ENCODE measurements at places on chromosomes 5 and 9. TPM values are rescaled to one million over a fixed set of nuclear protein-coding genes. Genes with fewer than 3 reads are reported as not detected.

- no peak for DNase-seq
Observed at GRCh38 chr9:123370108-123370507, 14.1 kb downstream of the CRB2 start.

- DNase-seq: no peak
Observed at GRCh38 chr5:142600092-142600491, 85.8 kb downstream of the FGF1 start.

DNA sequence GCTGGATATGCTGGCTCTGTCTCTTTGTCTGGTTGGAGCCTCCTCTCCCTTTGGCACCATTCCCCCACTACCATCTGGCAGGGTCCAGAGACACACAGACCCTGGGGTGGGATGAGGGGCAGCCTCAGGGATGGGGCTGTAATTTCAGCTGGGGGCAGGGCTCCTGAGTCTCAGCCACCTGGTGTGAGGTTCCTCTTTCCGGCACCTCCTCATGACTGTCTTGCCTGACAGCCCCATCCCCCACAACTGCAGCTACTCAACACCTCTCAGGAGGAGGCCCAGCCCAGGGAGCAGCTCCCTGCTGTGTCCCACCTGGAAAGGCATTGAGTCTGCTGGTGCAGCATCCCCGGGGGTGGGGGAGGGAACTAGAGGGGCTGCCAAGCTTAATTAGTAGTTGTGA, 11.7 kb upstream of the RPS14 start:
- DNase-seq: peak; percentile 24

GRCh38 chr5:97534166-97534565, 351.1 kb upstream of the RIOK2 start:
- peak; percentile 52 for DNase-seq

DNA sequence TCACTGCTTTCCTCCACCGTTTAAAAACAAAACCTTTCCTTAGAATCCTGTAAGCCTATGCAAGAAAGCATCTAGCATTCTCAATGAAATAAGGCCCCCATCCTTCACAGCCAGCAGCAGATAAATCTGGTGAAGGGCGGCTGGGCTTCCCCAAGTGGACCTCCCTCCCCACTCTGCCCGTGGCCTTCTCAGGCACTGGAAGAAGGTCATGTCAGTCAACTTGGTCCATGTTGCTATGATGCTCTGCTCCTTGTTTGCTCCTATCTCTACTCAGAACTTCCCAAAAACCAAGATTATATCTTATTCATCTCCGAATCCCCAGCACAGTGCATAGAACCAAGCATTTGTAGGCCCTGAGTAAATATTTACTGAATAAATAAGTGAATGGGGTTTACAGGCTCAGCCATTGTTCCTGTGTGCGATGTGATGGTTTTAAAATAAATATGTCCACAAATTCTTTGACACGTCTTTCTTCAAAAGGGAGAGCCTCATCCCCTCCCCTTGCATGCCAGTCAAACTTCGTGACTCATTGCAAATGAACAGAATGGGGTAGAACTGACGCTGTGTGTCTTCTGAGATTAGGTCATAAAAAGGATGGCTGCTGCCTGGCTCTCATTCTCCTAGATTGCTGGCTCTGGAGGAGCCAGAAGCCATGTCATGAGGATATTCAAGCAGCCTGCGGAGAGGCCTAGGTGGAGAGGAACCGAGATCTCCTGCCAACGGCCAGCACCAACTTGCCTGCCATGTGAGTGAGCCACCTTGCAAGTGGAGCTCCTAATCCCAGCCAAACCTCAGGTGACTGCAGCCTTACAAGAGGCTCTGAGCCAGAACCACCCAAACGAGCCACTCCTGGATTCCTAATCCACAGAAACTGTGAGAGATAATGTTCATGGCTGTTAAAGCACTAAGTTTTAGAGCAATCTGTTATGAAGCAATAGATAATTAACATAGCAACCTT, 70.5 kb downstream of the MED27 start:
- no peak for DNase-seq

GRCh38 chr5:126591549-126591948, 3.5 kb downstream of the ALDH7A1 start:
- DNase-seq: no peak

PCDHA5 gene
- 1.8 TPM for total RNA-seq

- DNase-seq: no peak
Observed at GRCh38 chr9:8244505-8245092, 445.0 kb upstream of the DMAC1 start.

DNA sequence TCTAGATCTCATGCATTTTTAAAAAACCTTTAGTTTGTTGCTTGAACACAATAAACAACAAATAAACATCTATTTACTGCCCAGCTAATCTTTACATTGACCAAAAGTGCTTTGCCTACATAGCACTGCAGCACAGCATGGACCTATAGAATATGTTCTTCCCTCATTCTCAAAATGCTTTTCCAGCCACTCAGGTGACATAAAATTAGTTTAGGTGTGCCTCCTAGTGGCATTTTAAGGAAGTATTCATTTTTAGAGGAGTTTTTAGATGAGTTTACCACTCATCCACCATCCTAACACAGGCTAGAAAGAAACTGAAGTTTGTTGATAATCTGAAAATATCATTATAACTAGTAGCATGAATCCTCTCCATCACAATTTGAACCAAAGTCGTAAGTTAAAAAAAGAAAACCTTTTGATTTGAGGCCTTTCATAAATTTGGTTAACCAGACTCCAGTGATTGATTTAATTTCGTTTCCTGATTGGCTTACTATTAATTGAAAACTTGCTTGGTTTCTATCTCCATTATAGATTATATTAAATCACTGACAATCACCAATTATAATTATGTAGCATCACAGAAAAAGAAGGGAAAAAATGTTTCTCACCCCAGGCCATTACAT, 12.6 kb downstream of the PLGRKT start:
- peak; percentile 27 for DNase-seq

DNA sequence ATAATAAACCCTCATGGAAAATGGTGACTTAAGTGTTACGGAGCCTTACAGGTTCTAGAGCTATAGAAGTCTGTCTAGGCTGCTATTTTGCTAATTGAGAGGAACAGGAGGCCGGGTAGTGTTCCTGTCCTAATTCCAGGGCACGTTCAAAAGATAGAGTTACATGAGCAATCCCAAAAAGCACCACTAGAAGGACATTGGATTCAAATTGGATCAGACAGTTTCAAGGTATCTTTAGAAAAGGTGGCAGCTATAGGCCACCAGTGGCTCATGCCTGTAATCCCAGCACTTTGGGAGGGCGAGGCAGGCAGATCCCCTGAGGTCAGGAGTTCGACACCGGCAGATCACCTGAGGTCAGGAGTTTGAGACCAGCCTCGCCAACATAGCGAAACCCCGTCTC, 458.8 kb downstream of the TMEM232 start:
- no peak for DNase-seq

DNA sequence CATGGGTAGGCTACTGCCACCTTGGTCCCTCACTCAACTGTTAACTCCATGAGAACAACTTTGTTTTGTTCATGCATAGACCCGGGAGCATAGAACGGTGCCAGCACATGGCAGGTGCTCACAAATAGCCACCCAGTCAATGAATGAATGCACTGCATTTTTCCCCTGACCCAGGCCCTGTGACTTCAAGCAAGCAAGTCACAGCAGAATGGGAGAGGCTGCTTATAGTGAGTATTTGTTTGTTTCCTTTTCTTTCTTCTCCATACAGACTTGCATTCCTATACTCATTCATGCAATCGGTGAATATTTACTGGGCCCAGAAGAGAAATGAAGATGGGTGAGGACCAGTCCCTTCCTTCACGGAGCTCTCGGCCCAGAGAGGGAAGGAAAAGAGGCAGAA, 62.0 kb downstream of the SHB start:
- no peak for DNase-seq

DNA sequence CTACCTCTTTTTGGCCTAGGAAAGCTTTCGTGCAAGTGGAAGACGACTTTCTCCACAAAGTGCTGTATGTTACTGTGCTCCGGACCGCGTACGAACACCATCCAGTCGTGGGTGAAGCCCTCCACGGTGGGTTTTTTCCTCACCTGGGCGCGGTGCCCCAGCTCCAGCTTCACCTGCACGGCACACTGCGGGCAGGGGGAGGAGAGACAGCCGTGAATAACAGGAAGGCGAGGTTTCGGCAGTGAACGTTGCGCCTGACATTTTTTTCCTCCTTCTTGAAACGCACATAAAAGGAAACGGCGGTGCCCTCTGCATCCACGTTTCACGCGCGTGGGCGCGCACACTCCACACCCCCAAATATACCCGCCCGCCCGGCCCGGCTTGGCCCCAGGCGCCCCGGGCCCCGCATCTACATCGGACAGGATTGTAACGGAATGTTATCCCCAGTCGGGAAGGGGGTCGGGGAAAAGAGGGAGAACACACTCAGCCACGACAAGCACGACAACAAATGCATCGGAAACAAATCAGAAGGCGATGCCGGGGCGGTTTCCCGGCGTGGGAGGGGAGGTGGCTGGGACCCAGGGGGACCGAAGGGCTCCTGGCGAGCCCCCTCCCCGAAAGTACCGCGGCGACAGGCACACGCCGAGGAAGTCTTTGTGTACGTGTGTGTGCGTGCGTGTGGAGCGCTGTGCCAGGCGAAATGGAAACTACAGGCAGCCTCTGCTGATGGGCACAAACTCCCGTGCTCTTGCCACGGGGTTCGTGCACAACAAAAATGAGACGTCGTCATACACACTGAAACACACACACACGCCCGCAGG, 1.4 kb downstream of the MLLT3 start:
- DNase-seq: peak; percentile 38

SVEP1 gene
- 2.8 TPM for total RNA-seq

- no peak for DNase-seq
Observed at GRCh38 chr5:121239951-121240350, 611.7 kb upstream of the FTMT start.

SLC6A3 gene
- not detected for total RNA-seq
